ENCODE measurements at places on chromosomes 6 and 20. TPM values are rescaled to one million over a fixed set of nuclear protein-coding genes. Genes with fewer than 3 reads are reported as not detected.

The KIAA0408 gene
- total RNA-seq, result 0.38 TPM

The SCRT2 gene
- total RNA-seq, result not detected

The GFOD1 gene
- total RNA-seq, result 6.5 TPM

The LZTS3 gene
- total RNA-seq, result 8.2 TPM

The RBBP8NL gene
- total RNA-seq, result not detected

The PRICKLE4 gene
- 0.19 TPM for total RNA-seq

The BPIFB1 gene
- total RNA-seq, result not detected

The CFAP61 gene
- 0.19 TPM for total RNA-seq

The SYNDIG1 gene
- 0.58 TPM for total RNA-seq

The CST3 gene
- total RNA-seq, result 271 TPM

The MICB gene
- total RNA-seq, result 20.7 TPM

The CGA gene
- 0.28 TPM for total RNA-seq

The ABHD16B gene
- not detected for total RNA-seq

The MKKS gene
- 5.9 TPM for total RNA-seq

The SAPCD1 gene
- 0.85 TPM for total RNA-seq

The THBD gene
- 18.0 TPM for total RNA-seq

The CST4 gene
- 0.77 TPM for total RNA-seq

The GATA5 gene
- total RNA-seq, result not detected

The TCF21 gene
- 8.2 TPM for total RNA-seq
